ENCODE measurements at places on chromosomes 7 and 10. TPM values are rescaled to one million over a fixed set of nuclear protein-coding genes. Genes with fewer than 3 reads are reported as not detected.

Gene SPDYE5
- total RNA-seq, result 0.13 TPM

Gene NET1
- total RNA-seq, result 39.2 TPM

Gene PIP4K2A
- 127 TPM for total RNA-seq

Gene AKR1C1
- total RNA-seq, result 0.91 TPM

Gene GHRHR
- total RNA-seq, result not detected

Gene RSPH10B2
- total RNA-seq, result not detected
